ENCODE measurements at places on chromosomes 5 and 9.

GRCh38 chr5:27313549-27313948, 275.2 kb upstream of the CDH9 start:
- no peak for DNase-seq

DNA sequence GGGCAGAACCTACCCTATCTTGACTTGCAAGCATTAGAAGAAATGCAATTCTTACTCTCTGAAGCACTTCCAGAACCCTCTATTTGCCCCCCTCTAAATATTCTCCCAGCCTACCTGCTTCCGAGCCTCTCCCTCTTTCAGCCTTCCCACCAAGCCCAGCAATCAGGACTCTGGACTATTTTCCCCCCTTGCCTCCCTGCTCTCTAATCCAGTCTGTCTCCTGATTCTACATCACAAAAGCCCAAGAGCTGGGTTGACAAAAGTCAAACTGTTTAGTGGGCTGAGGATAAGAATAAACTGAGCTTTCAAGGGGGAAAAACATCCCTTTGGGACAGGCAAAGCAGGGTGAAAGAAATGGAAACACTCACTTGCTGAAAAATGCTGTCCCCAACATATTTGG, 123.2 kb upstream of the KIF2A start:
- DNase-seq = no peak

- no peak for DNase-seq
Observed at GRCh38 chr9:71322311-71322710, 200.9 kb upstream of the TRPM3 start.

- DNase-seq = no peak
Observed at GRCh38 chr9:125822160-125822559, 75.0 kb downstream of the PBX3 start.

DNA sequence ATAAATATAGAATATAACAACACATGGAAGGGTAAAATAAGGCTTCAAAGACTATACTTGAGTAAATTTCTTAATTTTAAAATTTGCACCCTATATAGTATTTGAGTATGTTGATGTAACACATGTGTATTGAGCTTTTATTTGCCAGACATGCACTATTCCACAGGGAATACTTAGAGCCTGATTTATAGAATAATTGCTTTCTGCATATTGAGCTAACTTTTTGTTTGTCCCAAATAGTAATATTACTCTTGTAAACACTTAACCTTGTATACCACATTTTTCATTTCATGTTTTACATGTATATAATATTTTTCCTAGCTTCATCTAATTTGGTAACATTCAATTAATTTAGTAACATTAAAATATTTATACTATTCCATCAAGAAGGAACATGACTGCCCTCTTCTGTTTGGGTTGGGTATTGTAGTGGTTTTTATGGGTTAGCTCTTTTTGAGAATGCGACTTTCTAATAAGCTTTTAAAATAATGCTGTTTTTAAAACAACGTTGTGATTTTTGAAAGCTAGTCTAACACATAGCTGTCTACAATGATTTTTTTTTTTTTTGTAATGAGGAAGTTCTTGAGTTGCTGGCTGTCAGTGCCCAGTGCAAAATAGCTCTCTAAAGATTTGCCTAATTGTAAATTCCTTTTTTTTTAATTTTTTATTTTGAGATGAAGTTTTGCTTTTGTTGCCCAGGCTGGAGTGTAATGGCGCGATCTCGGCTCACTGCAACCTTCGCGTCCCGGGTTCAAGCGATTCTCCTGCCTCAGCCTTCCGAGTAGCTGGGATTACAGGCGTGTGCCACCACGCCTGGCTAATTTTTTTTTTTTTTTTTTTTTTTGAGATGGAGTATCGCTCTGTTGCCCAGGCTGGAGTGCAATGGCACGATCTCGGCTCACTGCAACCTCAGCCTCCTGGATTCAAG, 4.8 kb downstream of the SUB1 start:
- DNase-seq = peak; percentile 10

DNA sequence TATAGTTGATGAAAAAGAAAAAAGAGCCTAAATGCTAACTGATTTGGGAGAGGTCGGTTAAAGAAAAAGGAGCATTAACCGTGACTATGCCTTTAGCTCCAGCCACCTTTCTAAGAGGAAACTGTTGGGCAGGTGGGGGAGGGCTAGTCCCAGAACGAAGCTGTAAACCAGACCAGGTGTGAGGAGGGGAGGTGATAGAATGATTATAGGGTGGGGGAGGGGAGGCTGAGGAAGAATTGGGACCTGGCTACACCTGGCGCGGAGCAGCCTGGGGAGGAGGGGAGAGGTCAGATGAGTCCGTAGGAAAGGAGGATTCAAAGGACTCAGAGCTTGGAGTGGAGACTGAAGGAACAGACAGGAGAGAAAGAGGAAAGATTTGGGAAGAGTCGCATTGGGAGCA, 73.4 kb downstream of the PHAX start:
- no peak for DNase-seq

- no peak for DNase-seq
Observed at GRCh38 chr5:76608833-76609232, 14.4 kb downstream of the F2RL2 start.

- DNase-seq = no peak
Observed at GRCh38 chr5:42564689-42565356, 141.6 kb downstream of the GHR start.

GRCh38 chr9:88786291-88787079, 204.8 kb upstream of the S1PR3 start:
- no peak for DNase-seq

- peak; percentile 55 for DNase-seq
Observed at GRCh38 chr9:33225319-33226147, 14.4 kb upstream of the SPINK4 start.

DNA sequence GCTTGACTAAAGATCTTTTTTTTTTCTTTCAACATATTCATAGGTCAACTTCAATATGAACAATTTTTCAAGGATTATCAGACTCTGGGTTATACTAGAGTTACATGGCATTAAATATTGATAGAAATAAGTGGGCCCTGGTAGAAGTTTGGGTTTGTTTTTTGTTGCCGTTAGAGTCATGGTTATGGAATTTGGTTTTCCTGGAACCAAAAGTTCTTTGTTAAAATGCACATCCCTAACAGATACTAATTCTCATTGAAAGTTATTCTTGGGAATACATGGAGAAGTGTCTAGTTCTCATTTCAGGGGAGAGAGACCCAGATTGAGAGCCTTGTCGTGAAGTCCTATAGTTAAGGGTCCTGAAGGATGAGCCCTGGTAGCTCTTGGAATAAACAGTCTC, 124.9 kb downstream of the FGF1 start:
- DNase-seq = no peak

DNA sequence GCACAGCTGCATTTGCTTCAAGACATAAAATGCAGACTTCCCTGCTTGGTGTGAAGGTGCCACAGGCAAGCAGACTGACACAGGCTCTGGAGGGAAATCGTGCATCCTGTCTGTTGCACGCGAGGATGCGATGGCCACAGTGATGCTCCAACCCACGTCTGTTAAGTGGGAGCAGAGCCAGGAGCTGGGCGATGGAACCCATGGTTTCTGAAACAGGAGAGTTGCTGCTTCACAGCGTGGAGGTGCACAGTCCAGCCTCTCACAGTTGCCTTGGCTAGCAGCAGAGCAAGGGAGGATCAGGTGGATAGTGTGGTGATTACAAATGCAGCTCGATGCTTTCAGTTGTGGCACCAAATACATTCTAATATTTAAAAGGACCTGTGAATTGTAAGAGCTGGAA, 108.8 kb downstream of the TENT4A start:
- DNase-seq = no peak

DNA sequence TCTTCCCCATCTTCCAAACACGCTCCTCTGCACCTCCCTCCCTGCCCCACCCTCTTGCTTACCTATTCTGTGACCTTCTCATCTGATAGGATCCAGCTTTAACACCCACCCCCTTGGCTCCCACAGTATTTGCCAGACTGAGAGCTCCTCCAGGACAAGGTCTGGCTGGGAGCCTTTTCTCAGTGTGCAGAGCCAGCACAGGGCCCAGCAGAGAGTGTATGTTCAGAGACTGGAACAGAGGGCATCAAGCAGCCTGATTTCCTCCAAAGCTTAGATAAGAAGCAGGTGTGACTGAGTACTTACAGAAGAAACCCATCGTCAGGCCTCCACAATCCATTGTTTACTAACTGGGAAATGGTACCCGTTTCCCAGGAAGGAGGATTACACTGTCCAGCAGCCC, 26.6 kb downstream of the LHX6 start:
- DNase-seq = no peak

GRCh38 chr5:34475249-34475966, 180.7 kb upstream of the RAI14 start:
- DNase-seq = no peak

- no peak for DNase-seq
Observed at GRCh38 chr9:106701611-106702010, 161.4 kb upstream of the ZNF462 start.

DNA sequence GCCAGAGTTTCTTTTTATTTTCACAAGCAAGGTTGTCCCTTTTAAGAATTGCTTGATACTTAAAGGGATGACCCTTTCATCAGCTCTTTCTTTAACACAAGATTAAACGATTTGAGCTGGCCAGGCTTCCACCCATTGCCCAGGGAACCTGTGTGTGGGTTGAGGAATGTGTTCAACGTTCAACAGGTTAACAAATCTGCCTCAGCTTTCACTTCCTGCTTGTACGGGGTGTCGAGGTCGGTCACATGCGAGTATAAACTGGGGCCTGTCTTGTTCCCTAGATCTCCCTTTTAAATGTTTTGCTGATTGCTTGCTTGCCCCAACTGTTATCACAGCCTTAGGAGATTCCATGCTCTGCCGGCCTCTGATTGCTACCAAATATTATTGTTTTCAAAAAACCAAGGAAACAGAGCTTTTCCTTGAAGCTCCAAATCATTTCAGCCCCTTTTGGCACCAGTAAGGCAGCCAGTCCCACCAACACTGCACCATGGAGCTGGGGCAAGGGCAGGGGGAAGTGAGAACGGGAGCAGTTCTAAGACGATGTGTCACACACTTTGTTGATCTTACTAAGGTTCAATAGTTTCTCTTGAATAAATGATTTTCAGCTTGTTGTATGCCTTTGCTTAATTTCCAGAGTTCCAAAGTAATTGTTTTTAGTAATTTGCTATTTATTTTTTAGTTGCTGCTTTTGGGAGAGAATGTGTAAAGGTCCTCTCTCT, 10.7 kb upstream of the CLK4 start:
- DNase-seq = no peak

- DNase-seq = no peak
Observed at GRCh38 chr9:112604790-112605189, 113.1 kb downstream of the INIP start.

- no peak for DNase-seq
Observed at GRCh38 chr9:21015995-21016394, 15.4 kb downstream of the HACD4 start.

- DNase-seq = no peak
Observed at GRCh38 chr5:159273923-159274322, 10.8 kb downstream of the UBLCP1 start.

- no peak for DNase-seq
Observed at GRCh38 chr9:124869986-124870560, 8.1 kb downstream of the ARPC5L start.

DNA sequence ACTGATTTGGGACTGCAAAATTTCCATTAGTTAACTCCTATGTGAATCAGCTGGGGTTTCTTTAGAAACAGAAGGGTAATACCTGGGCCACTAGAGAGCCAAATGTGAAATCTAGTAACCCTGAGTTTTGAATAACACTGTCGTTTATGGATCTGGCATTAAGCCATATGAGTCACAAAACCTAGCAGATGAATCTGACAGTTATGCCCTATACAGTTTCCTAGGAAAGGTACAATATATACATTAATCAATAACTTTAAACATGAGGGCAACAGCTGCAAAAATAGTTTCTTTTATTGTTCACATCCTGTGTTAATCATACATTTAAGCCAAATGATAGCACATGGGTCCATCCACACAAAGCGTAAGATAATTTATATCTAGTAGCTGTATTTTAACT, 56.9 kb downstream of the PAM start:
- DNase-seq = peak; percentile 47

DNA sequence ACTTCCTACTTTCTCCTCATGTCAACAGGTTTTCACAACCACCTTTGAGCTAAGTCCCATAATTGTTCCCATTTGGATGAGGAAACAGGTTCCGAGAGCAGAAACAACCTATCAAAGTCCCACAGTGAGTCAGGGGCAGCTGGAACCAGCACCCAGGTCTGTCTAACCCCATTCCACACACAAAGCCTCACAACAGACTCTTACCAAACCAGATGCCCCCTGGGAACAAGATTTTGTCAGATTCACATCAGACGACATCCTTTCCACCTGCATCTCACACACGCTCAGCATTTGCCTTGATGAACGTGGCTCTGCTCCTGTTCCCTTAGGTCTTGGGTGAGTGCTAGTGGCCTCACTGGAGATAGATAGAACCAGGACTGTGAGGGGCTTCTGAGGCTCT, 17.0 kb downstream of the SWI5 start:
- DNase-seq = no peak

GRCh38 chr9:3628239-3628638, 102.4 kb upstream of the RFX3 start:
- DNase-seq = no peak

DNA sequence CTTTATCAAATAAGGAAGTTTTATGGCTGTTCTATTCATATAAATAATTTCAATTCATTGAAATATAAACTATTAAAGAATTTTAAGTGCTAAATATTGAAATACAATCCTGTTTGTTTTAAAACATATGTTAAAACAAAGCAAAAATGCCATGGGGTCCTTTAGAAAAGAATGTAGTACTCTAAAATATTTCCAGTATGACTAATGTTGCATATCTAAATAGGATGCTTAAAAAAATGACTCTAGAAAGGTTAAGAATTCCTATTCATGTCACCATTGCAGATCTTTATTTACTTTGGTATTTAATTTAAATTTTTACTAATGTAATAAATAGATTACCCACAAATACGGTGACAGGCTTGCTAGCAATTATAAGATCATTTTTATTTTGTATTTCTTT, 132.3 kb downstream of the ZNF608 start:
- no peak for DNase-seq

GRCh38 chr5:50691399-50692016, 25.1 kb downstream of the PARP8 start:
- no peak for DNase-seq

DNA sequence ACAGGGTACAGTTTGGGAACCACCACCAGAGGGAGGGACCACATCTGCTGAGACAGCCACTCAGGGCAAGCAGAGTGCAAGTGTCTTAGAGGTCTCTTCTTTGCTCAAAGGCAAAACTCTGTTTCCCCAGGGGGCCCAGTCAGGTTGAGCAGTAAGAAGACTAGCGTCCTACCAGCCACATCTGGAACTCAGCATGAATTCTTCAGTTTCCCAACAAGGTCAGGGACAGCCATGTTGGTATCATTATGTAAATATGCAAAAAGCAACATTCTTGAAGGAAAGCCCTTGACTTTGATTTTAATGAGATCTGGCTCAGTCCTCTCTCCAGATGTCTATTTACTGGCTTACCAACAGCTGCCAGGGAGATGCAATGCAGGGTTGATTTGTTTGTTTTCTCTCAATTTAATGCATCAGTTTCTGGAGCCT, 46.7 kb downstream of the TGFBI start:
- no peak for DNase-seq
